ENCODE measurements at places on chromosomes 12 and 14.

DNA sequence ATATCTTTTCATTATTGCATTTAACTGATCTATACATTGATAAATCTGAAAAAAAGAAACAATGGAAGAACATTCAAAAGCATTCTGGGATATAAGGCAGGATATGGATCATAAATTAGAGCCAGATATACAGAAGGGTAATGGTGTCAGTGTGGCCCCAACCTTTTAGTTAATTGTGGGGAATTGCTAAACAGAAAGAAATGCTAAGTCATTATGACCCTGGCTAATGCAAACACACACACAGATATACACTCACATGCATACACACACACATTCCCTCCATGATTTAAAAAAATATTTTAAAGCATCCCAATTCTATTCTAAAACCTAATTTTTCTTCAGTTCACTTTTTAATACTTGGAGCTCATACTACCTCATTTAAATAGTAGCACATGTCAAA lies 404.5 kb downstream of the BCAT1 start:
- DNase-seq = no peak

- no peak for DNase-seq
Measured at GRCh38 chr12:106114447-106115068, 24.2 kb downstream of the NUAK1 start.

GRCh38 chr12:116415408-116416108 lies 138.1 kb upstream of the MED13L start:
- DNase-seq = no peak

- no peak for DNase-seq
Measured at GRCh38 chr12:98416845-98417244, 98.5 kb upstream of the TMPO start.

GRCh38 chr12:90216815-90217214 lies 508.2 kb upstream of the ATP2B1 start:
- no peak for DNase-seq

DNA sequence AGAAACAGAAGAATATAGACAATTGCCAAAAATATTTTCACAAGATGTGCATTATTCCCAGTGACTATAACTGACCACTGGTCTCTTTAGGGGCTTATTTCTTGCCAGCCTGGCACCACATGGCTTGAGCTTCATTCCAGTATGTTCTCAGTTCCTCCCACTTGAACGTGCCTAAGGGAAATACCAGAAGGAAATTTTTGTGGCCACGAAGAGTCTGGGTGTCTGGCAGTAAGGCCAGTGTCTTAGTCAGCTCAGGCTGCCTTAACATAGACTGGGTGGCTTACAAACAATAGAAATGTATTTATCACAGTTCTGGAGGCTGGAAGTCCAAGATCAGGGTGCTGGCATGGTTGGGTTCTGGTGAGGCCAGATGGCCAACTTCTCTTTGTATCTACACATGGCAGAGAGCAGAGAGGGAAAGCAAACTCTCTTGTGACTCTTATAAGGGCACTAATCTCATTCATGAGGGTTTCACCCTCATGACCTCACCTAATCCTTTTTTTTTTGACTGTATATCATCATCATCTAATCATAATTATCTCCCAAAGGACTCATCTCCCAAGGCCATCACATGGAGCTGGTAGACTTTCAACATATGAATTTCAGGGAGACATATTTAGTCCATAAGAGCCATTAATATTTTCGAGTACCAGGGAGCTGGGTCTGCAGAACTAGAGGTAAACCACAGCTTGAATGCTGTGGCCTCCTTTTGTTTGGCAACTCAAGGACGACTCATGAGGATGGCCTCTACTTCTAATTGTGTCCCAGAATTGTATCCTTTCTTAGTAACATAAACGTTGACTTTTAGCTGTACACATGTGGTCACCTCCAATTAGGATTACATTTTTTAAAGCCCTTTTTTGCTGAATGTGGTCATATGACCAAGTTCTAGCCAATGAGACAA lies 5.1 kb upstream of the SMOC1 start:
- DNase-seq = no peak

DNA sequence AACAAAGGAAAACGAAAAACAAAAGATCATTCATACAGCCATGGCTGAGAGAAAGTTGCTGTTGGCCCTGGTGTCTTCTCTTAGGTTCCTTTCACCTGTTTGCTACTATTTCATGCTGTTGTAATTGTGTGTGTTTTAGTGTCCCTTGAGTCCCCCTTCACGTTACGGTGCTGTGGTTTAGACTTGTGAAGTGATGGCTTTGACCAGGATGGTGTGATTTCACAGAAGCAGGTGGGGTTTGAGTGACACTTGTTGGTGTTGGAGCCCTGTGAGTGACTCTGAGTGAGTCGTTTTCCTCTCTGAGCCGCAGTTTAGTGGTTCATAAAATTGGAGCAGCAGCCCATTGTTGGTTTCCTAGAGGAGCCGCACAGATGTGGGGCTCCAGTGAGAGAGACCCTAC lies 635.4 kb downstream of the VRK1 start:
- no peak for DNase-seq

GRCh38 chr12:62260733-62261683 lies 804 bp downstream of the USP15 start:
- DNase-seq = no peak

- no peak for DNase-seq
Measured at GRCh38 chr14:38213001-38213400, 5.3 kb downstream of the SSTR1 start.

GRCh38 chr14:86675059-86675458 lies 1145.1 kb downstream of the FLRT2 start:
- DNase-seq = no peak

DNA sequence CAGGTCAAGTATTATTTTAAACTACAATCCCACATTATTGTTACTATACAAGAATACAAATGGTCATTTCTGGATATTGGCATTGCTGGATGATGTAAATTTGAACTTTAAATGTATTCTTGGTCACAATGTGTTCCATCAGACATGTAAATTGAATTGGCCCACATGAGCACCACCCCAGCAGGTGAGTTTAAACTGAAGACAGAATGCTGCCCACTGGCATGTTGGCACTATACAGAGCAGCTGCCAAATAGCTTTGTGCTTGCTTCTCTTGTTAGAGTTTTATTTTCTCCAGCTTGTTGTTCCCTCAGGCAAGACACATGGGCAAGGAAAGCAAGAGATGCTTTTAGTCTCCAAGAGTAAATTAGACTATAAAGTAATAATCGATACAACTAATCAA lies 98.6 kb downstream of the C12orf50 start:
- DNase-seq = no peak

DNA sequence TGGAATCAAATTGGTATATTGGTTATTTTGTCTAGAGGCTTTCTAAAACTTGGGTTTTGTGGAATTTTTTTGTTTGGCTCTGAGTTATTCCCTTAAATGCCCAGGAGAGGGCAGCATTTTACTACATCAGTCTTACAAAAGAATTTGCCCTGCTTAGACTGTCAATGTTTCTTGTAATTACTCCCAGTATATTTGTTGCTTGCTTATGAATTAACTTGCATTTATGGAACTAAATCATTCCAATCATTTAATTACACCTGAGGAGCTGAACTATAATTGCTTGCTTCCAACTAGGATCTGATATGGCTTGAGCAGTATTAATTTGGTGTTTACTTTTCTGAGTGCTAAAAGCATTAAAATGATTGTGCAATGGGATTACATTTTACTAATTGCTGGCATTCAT lies 48.7 kb downstream of the MIPOL1 start:
- DNase-seq = no peak

DNA sequence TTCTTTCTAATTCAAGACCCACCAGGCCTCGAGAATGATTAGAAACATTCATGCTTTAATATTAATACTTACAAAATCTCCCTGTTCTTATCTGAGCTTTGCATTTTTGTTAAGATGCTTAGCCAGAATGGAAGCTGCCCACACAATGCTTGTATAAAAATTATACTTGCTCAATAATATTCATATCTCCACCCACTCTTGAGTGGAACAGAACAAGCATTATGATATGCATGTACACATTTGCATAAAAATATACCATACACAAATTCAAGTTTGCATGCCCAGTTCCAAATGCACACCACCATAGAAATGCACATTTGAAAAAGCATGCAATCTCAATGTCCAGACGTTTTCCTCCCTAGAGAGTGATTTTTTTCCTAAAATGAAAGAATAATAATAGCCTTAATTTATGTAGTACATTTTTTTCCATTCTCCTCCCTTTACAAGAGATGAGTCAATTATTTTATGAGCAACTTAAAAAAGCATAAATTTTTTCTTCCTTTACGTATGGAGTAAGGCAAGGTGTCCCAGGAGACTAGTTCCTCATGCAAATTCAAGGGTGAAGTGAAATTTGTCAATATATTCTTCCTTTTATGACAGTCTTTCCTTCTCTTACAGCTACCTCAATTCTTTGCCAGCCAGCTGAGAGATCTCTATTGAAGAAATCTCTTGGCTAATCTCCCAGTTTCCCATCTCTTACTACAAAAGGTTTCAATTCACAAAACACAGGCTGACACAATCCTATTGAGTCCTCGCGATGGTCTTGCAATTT lies 313.1 kb upstream of the GARIN6 start:
- DNase-seq = no peak

- no peak for DNase-seq
Measured at GRCh38 chr12:86331012-86331411, 74.8 kb upstream of the MGAT4C start.

DNA sequence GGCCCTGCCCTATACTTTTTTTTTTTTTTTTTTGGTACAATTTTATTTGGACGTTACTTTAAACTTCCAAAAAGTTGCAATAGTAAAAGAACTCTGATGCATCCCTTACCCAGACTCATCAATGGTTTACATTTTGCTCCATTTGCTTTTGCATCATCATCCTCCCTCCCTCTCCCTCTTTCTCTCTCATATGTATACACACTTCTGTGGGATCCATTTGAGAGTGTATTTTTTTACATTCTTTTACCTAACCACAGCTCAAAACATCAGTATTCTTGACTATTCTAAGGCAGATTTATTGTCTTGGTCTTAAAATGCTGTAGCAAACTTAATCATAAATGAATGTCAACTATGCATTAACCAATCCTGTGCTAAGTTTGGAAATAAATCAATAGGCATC lies 111.6 kb downstream of the PRICKLE1 start:
- no peak for DNase-seq

DNA sequence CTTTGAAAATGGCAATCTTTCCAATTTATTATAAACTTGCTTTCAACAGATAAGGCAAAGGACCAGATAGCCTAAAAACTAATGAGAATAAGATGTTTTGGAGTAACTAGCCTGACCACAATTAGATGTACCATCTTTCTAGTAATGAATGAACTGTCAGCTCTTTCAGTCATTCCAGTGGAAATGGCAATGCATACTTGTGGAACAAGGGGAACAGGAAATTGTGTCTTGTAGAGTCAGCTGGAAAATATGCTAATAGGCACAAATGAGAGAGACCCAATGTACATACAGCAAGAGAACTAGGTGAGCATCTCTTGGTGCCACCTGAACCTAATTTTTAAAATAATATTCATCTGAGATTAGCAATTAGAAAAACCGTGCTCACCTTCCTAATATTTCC lies 76.1 kb upstream of the GPHB5 start:
- no peak for DNase-seq

GRCh38 chr12:130280231-130280630 lies 57.5 kb upstream of the PIWIL1 start:
- no peak for DNase-seq

DNA sequence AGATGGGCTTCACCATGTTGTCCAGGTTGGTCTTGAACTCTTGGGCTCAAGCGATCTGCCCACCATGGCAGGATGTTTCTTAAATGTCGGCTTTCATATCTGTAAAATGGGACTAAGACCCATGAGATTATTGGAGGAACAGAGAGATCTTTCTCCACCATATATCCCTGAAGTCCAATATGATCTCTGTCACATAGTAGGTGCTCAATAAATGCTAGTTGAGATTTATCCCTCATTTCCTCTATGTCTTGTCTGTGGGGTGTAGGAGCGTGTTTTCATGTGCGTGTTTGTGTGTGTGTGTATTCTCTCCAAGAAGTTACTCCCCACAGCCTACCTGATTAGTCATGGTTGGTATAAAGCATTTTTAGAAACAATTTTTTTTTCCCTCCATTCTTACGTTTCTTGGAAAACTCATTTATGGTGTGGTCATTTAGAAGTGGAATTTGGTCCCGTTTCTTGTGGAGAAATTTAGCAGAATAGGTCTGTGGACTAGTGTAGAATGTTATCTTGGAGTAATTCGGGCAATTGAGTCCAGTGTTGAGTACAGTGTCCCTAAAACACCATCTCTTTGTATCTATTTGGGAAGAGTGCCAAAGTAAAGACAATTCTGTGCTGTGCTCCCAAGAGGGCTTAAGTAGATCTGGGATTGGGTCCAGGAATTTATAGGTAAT lies 4.3 kb downstream of the STRAP start:
- no peak for DNase-seq

GRCh38 chr12:6212086-6212485 lies 11.9 kb downstream of the CD9 start:
- DNase-seq = no peak

DNA sequence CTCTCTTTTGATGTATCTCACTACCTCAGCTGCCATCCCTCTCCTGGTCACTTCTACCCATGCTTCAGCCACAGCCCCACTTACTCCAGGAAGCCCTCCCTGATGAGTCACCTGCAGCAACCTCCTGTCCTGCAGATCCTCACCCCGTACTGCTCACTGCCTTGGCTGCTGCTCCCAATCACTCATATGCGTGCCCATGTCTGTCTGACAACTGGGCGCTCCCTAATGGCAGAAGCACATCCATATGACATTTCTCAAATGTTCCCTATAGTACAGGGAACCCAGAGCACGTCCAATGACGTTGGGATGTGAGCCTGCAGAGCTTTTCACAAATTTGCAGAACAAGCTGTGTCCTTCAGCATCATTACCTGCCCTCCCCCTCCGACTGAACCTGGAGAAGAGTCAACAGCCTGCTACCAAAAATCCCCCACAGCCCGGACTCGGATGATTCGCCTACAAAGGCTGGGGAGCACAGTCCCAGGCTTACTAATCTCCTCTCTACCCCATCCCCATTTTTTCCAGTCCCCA lies 90.0 kb downstream of the SINHCAF start:
- no peak for DNase-seq

DNA sequence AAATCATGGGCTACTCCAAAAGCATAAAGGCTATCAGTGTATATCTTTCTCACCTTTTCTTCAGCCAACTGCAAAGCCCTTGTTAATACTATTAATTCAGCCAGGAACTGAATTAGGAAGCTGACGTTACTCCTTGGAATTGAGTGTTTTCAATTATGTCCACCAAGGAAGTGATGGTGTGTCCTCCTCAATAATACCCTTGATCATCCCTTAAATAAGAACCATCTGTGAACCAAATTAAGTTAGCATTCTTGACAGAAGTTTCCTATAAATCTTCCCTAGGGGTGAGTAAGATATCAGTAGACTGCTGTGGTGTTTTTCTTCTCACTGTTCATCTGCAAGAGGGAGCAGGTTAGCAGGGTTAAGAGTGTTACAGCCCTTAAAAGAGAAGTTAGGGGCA lies 252.3 kb upstream of the AVPR1A start:
- no peak for DNase-seq

DNA sequence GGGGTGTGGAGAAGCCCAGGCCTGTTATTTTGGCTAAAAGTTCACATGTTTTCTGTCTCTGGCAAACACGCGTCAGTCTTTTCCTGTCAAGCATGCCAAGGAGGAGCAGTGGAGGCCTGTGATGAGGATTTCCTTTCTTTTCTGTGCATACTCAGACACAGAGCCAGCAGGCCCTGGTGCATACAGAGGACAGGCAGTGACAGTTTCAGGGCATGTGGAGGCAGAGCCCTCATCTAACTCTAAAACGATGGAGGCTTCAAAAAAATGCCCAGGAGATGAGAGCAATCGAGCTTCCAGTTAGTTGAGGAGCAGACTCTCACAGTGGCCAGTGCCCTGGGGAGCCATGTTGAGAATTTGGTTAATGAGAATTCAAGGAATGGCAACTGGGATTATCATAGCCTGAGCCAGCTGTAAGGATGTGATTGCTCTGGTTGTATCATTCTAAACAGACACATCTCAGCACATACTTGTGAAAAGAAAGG lies 66.5 kb downstream of the TRAFD1 start:
- no peak for DNase-seq

Data from activated CD8-positive, alpha-beta memory T cell treated with anti-CD3 and anti-CD28 coated beads, Interleukin-2, amount 50 U/mL, for 48 hours (primary cell).